ENCODE measurements at places on chromosomes 3 and 15. TPM values are rescaled to one million over a fixed set of nuclear protein-coding genes. Genes with fewer than 3 reads are reported as not detected.

DNA sequence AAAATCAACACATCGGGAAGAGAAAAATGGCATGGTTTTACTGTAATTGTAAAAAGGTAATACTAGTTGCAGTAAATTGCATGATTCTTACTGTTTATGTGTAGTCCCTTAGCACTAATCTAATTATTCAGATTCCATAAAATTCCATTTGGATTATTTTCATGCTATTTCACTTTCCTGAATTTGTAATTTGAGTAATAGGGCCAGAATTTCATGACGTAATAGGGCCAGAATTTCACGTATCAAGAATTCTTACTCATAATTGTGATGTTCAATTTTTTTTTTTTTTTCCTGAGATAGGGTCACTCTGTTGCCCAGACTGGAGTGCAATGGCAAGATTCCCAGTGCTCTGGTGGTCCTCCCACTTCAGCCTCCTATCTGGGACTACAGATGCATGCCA is 2.9 kb upstream of the U2SURP start:
- DNase-seq = no peak
- peaks cover 60% of the 10 kb centered on the region for H3K4me1 ChIP-seq
- no peaks in the 10 kb centered on the region for H3K27me3 ChIP-seq
- peak overlapping the region; percentile 23 for H3K27ac ChIP-seq
- peaks cover 42% of the 10 kb centered on the region for H3K36me3 ChIP-seq

DNA sequence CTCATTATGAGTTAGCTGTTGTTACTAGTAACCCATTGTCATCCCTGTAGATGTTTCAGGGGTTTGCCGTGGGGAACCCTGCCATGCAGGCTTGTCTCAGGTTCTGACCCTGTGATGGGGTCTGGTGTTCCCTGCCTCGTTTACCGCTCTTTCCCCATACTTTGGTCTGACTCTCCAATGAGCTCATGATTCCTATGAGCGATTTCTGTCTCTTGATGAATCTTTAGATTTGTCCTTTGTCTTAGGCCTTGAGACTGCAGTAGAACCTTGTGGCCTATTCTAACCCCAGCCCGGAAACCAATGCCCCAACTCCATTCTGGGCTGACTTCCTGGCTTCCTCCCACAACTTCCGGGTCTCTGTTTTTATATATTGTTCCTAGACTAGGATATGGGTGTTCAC is 11.3 kb upstream of the IQGAP1 start:
- H3K36me3 ChIP-seq = no peaks in the 10 kb centered on the region
- no peaks in the 10 kb centered on the region for H3K4me1 ChIP-seq
- no peak overlapping the region for H3K27ac ChIP-seq
- DNase-seq = no peak
- no peaks in the 10 kb centered on the region for H3K27me3 ChIP-seq

DNA sequence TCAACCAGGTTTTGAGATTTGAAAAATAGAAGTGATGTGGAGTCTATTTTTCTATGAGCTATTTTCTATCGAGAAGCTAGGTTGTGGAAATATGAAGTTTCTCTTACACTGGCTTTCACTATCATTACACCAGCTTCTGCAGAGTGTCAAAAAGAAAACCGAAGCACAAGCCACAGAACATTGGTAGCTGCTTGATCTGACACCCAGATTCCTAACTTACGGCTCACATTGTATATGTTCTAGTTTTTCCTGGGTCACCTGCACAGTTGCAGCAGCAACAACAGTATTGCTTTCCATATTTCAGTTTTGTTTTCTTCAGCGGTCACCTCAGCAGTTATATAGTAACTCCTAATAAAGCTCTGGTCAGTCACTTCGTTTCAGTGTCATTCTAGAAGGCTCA is 790.1 kb downstream of the PLOD2 start:
- H3K27me3 ChIP-seq = no peaks in the 10 kb centered on the region
- no peaks in the 10 kb centered on the region for H3K4me1 ChIP-seq
- H3K27ac ChIP-seq = no peak overlapping the region
- no peak for DNase-seq

- no peaks in the 10 kb centered on the region for H3K27me3 ChIP-seq
- peak overlapping the region; percentile 86 for H3K27ac ChIP-seq
- peak; percentile 96 for DNase-seq
- H3K36me3 ChIP-seq = peaks cover 39% of the 10 kb centered on the region
- H3K4me1 ChIP-seq = peaks cover 39% of the 10 kb centered on the region
- H3K4me3 ChIP-seq = peak overlapping the region; percentile 74
Measured at GRCh38 chr3:134485075-134485717, 589 bp downstream of the ANAPC13 start.

DNA sequence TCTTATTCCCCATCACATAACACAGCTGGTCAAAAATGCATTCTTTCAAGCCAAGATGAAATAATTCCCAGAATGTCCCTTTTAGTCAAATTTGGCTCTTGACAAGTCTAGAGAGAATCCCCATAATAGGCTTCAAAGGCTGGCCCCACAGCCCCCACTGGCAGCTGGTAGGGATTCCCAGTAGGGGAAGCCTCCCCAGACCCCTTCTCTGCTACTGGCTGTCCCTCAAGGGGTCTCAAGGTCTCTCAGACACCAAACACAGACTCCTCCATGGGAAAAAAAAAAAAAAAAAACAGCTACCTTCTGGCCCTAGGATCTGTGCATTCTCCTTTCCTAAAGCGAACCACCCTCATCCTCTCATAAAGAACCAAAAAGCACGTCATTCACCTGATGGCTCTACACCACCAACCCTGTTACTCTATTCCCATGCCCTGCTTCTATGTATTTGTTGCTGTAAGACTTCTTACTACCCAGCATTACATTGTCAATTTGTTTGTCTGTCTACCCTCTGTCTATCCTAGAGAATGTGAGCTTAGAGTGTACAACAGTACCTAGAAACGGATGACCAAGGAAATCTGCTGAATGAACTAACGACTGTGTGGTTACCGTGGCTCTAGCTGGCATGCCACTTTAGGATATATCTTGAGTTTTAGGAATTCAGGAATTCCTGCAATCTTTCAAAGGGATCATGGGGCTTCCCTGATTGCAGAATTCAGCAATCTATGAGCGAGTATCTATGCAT is 164.1 kb upstream of the NSMCE3 start:
- H3K27me3 ChIP-seq = no peaks in the 10 kb centered on the region
- H3K36me3 ChIP-seq = no peaks in the 10 kb centered on the region

- no peak overlapping the region for H3K4me3 ChIP-seq
- H3K27ac ChIP-seq = no peak overlapping the region
- peaks cover 16% of the 10 kb centered on the region for H3K4me1 ChIP-seq
Measured at GRCh38 chr3:29694783-29695182, 413.9 kb downstream of the RBMS3 start.

DNA sequence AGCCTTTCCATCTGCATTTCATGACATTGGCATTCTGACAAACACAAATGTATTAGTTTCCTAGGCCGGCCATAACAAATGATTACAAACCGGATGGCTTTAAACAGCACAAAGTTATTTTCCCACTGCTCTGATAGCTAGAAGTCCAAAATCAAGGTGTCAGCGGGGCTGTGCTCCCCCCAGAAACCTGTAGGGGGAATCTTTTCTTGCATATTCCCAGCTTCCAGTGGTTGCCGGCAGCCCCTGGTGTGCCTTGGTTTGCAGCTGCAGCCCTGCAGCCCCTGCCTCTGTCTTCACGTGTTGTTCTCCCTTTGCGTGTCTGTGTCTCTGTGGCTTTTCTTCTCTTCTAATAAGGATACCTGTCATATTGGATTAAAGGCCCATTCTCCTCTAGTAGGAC is 79.0 kb upstream of the CDV3 start:
- peak; percentile 68 for DNase-seq
- peaks cover 3% of the 10 kb centered on the region for H3K4me1 ChIP-seq
- no peak overlapping the region for H3K4me3 ChIP-seq
- H3K27ac ChIP-seq = no peak overlapping the region
- H3K27me3 ChIP-seq = no peaks in the 10 kb centered on the region
- H3K36me3 ChIP-seq = no peaks in the 10 kb centered on the region

DNA sequence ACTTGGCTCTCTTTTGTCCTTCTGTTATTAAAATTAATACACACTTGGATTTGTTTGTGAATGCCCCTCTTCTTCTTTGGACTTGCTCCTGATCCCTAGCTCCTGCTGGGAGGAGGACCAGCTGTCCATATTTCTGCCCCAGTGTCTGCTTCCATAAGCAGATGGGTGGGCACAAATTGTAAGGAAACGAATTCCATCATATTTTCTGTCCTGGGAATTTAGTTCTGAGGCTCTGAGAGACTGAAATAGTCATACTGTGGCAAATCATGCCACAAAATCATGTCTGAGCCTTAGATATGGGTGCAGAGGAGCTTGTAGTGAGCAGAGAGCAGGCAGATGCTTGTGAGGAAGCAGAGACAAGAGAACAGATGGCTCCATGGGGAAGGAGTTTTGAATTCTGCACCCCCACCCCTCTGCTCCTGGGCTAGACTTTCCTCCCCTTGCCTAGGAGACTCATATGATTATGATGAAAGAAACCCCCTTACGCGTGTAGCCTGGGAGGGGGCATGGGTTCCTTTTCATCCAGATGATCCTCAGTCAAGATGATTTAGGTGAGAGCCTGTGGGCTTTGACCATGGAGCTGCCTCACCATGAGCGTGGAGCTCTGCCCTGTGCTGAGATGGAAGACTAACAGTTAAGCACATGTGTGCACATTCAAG is 50.6 kb downstream of the SV2B start:
- H3K4me1 ChIP-seq = no peaks in the 10 kb centered on the region
- DNase-seq = no peak
- no peaks in the 10 kb centered on the region for H3K36me3 ChIP-seq
- H3K27me3 ChIP-seq = peaks cover 99% of the 10 kb centered on the region
- no peak overlapping the region for H3K27ac ChIP-seq

- no peaks in the 10 kb centered on the region for H3K4me1 ChIP-seq
- no peaks in the 10 kb centered on the region for H3K27me3 ChIP-seq
- H3K36me3 ChIP-seq = no peaks in the 10 kb centered on the region
- no peak overlapping the region for H3K4me3 ChIP-seq
- DNase-seq = no peak
- no peak overlapping the region for H3K27ac ChIP-seq
Measured at GRCh38 chr15:94002041-94002440, 229.3 kb upstream of the MCTP2 start.

- no peak overlapping the region for H3K27ac ChIP-seq
- no peaks in the 10 kb centered on the region for H3K27me3 ChIP-seq
- no peak overlapping the region for H3K4me3 ChIP-seq
- no peaks in the 10 kb centered on the region for H3K4me1 ChIP-seq
- DNase-seq = no peak
Measured at GRCh38 chr3:62500556-62501288, 127.4 kb upstream of the FEZF2 start.

DNA sequence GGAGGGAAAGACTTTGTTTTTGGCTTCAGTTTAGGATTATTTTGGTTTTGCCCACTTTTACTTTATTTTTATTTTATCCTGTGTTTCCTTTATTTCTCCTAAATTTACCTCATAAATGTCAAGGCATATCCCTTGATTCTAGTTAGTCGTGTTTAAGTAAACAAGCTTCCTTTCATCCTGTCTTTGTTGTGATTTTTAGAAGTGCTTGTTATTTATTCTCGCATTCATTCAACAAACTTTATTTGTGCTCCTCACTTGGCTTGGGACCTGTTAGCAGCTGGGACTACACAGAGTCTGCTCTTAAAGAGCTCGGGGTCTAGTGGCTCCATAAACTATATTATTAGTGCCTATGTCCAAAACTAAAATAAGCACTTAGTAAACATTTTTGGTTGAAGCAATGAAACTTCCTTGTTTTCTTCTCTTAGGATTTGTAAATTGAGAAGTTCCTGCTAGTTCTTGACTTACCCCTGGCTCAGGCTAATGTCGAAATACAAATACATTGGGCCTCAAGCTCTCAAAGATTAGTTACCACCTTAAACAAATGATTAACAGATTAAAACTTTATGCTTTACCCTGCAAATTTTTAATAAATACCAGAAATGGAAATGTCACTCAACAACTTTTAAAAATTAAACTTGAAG is 19.0 kb upstream of the DMXL2 start:
- H3K4me1 ChIP-seq = peaks cover 7% of the 10 kb centered on the region
- DNase-seq = no peak
- no peak overlapping the region for H3K27ac ChIP-seq
- H3K4me3 ChIP-seq = no peak overlapping the region
- no peaks in the 10 kb centered on the region for H3K36me3 ChIP-seq

DNA sequence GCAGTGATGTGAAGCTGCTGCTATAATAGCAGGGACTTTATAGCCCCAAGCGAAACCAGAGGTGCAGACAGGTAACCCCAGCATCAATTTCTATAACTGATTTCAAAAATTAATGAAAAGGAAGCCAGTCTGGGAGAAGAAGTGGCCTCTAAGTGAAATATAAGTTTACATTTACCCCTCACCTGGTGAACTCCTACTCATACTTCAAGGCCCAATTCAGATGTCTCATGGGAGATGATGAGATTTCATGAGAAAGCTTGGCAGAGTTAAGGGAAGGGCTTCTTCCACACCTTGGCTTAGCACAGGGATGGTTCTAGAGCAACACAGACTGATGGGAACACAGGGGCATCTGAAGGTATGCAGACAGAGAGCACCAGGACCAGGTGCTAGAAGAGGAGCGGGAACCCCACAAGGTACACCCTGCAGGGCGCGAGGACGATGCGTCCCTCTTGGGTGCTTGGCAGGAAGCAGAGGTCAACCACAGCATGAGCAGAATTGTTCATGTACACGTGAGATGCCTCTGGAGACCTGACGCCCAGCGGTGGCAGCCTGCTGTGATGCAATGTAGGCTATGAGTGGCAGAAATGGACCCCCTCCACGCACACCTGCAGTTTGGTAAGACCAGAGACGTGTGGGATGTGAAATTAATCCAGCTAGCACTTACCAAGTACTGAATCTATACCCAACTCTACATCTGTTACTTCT is 102.9 kb downstream of the SRGAP3 start:
- no peak overlapping the region for H3K27ac ChIP-seq
- no peak for DNase-seq
- H3K4me3 ChIP-seq = no peak overlapping the region
- peaks cover 14% of the 10 kb centered on the region for H3K4me1 ChIP-seq

- peak overlapping the region; percentile 87 for H3K27ac ChIP-seq
- peaks cover 5% of the 10 kb centered on the region for H3K4me1 ChIP-seq
- H3K27me3 ChIP-seq = no peaks in the 10 kb centered on the region
Measured at GRCh38 chr15:58748852-58749531, 515 bp downstream of the ADAM10 start.

DNA sequence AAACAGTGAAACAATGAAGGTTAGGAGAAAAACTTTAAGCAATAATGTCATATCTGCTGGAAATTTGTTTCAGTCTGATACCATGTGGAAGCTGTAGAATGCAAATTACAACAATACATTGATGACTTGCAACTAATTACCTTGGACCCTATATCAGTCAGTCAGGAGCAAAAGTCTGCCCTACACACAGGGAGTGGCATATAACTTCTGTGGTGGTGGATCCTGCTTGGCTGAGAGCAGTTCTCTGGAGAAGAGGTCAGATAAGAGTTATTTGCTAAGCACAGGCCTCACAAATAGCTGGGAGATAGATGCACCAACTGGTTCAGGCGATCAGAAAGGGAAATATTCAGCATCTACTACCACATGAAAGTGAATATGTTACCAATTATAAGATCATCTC is 1364.6 kb upstream of the EPHA6 start:
- H3K27ac ChIP-seq = no peak overlapping the region
- no peaks in the 10 kb centered on the region for H3K27me3 ChIP-seq

DNA sequence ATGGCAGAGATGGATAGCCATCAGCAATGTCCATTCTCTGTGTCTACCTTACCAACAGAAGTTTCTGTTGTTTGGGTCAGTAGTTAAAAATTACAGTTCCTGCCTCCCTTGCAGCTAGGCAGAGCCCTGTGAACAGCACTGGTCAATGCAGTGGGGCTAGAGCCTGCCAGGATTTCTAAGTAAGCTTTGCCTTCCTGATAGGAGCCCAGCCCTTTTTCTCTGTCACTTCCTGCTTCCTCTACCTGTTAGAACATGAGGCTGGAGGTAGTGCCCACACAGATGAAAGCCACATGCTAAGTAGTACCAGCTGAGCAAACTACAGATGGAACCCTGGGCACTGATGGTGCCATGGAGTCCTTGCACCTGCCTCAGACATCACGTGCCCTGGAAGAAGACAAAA is 45.0 kb downstream of the MGLL start:
- peaks cover 30% of the 10 kb centered on the region for H3K4me1 ChIP-seq
- H3K27me3 ChIP-seq = no peaks in the 10 kb centered on the region
- H3K27ac ChIP-seq = no peak overlapping the region
- H3K4me3 ChIP-seq = no peak overlapping the region
- no peak for DNase-seq

CYP1A2 gene
- total RNA-seq = not detected
